Breast epithelium (tissue), 4 donors: ENCODE measurements at places on chromosomes 4 and X.

- no peaks in the 10 kb centered on the region for H3K36me3 ChIP-seq
- no peaks in the 10 kb centered on the region for H3K4me1 ChIP-seq
- H3K27ac ChIP-seq: no peak overlapping the region
- H3K4me3 ChIP-seq: no peak overlapping the region
Observed at GRCh38 chrX:106247162-106247561, 79.1 kb downstream of the PWWP3B start.

DNA sequence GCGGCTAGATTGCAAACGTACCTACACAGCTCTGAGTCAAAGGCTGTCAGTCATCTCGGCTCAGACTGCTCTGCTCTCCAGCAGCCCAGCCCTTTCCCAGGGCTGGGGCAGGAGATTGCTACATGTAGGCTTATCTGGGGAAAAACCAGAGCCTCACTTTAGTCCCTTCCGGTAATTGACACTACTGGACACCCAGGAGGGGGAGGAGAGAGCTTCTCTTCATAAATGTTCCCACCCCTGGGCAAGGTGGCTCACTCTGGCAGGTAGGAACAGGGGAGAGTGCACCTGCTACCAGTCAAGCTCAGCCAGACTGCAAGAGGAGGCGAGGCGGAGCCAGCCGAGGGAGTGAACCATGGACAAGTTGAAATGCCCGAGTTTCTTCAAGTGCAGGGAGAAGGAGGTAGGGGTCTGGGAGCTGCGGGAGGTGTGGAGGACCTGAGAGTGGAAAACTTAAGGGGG is at the start of gene SLC6A14:
SLC6A14 (plus strand) TSS at position 249 of the 459 bp plus-strand sequence; CDS start at position 353, 104 bp downstream.
- peak within 1 kb of the TSS; percentile 29 for H3K4me3 ChIP-seq
- no peaks in the 10 kb centered on the region for H3K4me1 ChIP-seq
- H3K27me3 ChIP-seq: peaks cover 4% of the 10 kb centered on the region
- peak; percentile 29 for DNase-seq
- H3K27ac ChIP-seq: peak within 1 kb of the TSS; percentile 74
- no peaks in the 10 kb centered on the region for H3K36me3 ChIP-seq

- DNase-seq: no peak
- no peaks in the 10 kb centered on the region for H3K4me1 ChIP-seq
- H3K4me3 ChIP-seq: no peak overlapping the region
- no peaks in the 10 kb centered on the region for H3K36me3 ChIP-seq
Observed at GRCh38 chr4:98557194-98557892, 101.1 kb downstream of the TSPAN5 start.

DNA sequence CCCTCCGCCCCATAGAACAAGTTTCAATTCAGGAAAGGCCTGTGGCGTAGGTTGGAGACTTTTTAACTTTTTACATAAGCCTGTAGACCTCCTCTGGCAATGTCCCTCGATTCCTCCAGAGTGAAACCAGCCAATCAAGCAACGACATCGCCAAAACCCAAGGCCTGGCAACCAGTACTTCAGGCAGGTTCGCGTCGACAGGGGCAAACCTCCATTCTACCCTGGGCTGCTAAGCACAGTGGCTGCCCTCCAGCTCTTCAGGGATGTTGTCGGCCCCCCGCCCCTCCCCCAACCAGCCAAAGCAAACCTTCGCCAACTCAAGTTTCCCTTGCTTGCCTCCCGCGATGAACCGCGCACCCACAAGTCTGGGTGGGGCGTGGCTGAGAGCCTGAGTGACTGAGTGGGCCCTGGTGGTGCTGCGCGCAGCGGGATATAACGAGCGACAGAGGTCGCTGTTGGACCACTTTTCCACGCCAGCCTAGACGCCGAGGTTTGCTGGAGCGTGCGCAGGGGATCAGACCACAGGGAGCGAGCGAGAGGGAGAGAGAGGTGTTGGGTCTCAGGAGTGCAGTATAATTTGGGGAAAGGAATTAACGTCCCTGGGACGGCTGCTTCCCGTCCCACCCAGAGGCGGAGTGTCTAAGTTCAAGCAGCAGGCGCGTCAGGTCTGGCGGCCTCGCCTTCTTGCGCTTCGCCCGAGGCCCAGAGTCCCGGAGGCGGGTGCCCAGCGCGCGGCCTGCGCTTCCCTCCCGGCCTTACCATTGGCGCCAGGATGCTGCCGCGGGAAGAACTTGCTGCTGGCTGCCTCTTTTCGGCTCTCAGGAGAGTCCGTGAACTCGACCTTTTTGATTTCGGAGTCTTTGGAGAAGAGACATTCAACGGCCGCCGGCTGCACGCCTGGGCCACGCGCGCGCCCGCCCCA is 9.0 kb upstream of the PITX2 start:
- DNase-seq: no peak
- H3K27me3 ChIP-seq: peaks cover 97% of the 10 kb centered on the region
- peaks cover 6% of the 10 kb centered on the region for H3K4me1 ChIP-seq
- peak overlapping the region; percentile 69 for H3K4me3 ChIP-seq
- no peak overlapping the region for H3K27ac ChIP-seq

DNA sequence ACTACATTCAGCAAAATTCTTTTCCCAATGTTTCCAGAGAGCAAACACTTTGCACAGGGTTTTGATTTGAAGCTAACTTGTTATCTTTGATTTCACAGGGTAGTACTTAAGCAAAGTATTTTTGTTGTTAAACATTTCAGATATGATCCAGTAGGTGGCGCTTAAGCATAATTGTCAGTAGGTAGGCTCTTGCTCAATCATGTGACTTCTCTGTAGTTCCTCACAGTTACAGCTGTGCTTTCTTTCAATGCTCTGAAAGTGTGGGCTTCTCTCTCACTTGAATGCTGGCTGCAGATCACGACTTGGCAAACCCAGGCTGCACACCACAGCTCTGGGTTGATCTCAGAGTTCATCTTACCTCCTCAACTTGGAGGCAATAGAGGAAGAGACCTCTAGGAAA is 1016.5 kb downstream of the SH3BGRL start:
- no peak overlapping the region for H3K4me3 ChIP-seq
- no peak overlapping the region for H3K27ac ChIP-seq
- no peaks in the 10 kb centered on the region for H3K4me1 ChIP-seq

DNA sequence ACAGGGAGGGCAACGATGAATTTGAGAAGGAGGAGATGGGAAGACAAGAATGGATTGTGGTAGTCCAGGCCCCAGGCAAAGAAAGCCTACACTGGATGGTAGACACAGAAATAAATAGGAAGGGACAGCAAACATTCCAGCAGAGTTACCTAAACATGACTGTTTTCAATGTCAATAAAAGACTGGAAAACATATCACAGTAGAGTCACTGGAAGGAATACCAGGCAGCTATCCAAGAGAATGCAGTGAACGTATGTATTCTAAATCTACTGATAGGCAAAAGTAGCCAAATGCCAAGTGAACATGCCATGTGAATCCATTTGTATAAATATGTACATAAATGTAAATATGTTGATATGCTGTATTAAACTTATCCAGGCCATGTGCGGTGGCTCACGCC is 183.0 kb downstream of the PALLD start:
- no peaks in the 10 kb centered on the region for H3K36me3 ChIP-seq
- no peaks in the 10 kb centered on the region for H3K4me1 ChIP-seq

GRCh38 chr4:18441676-18442075 is 420.1 kb upstream of the LCORL start:
- DNase-seq: no peak
- no peak overlapping the region for H3K4me3 ChIP-seq
- no peaks in the 10 kb centered on the region for H3K27me3 ChIP-seq
- no peaks in the 10 kb centered on the region for H3K4me1 ChIP-seq
- H3K27ac ChIP-seq: no peak overlapping the region
- H3K36me3 ChIP-seq: no peaks in the 10 kb centered on the region

DNA sequence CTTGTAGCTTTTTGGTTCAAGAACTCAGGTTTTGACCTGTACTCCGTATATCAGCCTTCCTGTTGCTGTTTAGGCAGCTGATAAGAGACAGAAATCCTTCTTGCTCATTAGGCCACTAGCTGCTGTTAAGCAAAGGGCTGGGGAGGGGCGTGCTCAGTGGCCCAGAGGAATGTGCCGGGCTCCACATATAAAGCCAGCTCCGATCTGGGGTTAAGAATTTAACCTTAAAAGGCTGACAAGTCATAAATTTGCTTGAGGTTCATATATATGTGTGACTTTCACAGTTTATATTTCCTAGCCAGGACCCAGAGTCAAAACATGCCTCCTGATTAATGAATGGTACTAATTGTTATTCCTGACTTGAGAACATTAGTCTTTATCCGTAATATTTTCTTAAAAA is 15.3 kb downstream of the GPC3 start:
- no peak overlapping the region for H3K4me3 ChIP-seq
- H3K4me1 ChIP-seq: no peaks in the 10 kb centered on the region
- no peak overlapping the region for H3K27ac ChIP-seq
- no peaks in the 10 kb centered on the region for H3K36me3 ChIP-seq
